ENCODE measurements at places on chromosomes 5 and 9.

GRCh38 chr9:107856633-107857032, 367.1 kb upstream of the KLF4 start:
- no peak for DNase-seq

DNA sequence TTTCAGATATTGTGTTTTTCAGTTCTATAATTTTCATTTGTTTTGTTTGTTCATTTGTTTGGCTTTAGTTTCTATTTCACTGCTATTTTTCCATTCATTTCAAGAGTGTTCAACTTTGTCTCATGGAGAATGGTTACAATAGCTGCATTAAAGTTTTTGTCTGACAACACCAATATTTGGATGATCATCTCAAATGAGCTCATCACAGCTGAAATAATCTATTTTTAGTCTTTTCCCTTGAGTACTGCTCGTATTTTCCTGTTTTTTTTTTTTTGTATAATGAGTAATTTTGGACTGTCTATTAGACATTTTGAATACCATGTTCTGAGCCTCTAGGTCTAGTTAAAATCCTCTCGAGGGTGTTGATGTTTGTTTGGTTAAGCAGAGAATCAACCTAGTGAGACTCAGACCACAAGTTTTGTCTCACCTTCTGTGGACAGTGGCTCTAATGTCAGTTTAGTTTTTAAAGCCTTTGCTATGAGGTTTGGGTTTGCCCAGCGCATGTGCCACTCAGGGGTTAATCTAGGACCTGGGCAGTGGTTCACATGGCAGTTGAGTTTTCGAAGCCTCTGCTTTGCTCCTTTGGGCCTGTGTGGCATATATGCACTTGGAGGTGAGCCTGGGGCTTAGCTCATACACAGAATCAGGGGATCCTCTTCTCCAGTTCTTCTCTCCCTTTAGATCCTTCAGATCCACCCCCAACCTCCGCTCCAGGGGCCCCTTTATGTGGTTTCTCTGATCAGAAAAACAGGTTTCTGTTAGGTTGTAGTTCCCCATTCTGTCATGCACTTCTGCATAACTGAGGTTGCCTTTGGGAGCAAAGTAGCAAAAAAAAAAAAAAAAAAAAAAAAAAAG, 79.8 kb downstream of the ARSB start:
- DNase-seq = no peak

DNA sequence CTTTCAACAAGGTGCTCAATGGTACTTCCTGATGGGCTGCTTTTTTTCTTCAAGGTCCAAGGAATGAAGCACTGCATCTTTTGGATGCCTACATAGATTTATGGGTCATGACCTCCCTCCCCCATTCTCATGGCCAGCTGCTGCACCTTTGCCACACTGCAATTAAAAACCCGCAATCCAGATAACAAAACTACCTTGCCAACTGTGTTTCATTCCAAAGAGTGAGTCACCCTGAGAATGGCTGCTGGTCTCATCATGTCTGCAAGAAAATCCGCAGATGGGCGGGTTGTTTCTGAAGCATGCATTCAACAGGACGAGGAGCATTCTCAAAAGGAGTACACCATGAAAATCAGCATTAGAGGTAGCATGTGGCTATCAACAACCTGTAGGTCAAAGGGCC, 139.8 kb downstream of the ELAVL2 start:
- no peak for DNase-seq

DNA sequence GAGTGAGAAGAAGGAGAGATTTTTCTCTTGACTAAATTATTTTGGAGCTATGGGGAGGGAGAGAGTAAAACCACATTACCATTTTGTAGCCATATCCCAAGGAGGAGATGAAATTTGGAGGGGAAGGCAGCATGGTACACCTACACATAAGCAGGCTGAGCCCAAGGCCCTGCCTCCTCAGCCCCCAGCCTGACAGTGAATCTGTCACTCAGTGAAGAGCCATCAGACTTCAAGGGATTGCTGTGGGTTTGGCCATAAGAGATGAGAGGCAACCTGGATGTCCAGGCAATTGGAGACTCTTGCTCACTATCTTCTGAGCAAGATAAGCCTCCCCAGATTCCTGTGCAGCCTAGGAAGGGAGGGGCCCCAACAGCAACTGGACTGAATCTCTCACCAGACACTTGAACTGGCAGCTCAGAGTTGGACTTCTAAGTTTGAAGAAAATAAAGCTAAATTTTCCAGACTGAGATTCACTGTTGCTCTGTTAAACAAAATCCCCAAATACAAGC, 216.6 kb downstream of the SEMA6A start:
- DNase-seq = no peak

GRCh38 chr9:36937951-36938350, 96.1 kb downstream of the PAX5 start:
- no peak for DNase-seq
